ENCODE measurements at places on chromosomes 3 and 15.

DNA sequence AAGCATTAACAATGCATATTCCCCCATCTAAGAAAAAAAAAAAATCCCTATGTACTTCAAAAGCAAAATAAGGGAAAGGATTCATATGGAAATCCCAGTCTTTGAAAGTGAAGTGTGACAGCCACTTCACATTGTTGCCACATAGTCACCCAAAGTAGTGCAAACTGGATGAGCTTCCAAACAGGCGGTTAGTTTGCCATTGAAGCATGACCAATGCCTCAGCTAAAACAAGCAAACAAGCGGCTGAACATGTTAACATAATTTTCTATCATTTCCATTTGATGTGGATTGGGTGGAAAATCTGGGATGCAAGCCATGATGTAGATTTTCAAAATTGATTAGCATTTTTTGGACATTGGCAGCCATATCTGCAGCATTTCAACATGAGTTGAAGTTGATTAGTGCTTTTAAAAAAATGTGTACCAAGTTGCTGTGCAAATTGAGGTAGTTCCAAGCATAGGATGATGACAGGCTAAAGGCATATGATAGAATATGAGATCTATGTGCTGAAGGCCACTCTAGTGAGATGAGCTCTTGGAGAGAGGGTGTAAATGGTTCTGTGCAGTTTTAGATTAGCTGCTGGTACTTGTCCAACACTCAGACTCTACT, 405.2 kb downstream of the NR2F2 start:
- DNase-seq, result no peak

DNA sequence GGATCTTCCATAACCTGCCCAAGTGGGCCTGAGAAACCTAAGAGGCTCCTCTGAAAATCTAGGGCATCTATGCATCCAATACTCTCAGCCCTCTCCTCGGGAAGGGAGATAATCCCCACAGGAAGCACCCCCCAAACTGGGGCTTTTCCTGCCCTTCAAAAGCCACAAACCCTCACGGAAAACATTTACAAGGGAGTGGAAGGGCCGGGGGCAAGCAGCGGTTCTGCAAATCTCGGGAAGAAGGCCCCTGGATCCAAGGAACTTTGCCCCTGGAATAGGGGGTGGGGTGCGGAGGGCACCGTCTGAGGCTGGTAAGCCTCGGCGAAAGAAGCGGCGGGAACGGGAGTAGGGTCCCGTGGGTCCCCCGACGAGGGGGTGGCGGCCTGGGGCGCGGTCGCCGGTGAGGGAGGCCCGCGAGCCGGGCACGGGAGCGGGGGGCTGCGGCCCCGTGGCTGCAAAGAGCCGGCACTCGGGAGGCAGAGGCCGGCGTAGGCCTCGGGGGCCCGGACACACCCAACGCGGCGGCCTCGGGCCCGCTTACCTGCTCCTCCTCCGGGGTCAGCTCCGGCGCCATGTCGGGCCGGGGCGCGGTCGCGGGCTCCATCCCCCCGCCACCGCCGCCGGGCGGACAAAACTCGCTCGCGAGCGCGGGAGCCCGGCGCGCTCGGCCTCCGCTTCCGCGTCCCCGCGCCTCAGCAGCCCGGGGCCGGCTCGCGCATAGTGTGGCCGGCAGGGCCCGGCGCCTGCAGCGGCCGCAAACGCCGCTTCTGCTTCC, 755 bp downstream of the PTPN9 start:
- DNase-seq, result peak; percentile 20

- DNase-seq, result no peak
Measured at GRCh38 chr3:15768421-15769255, 29.1 kb downstream of the ANKRD28 start.

GRCh38 chr3:60514866-60515265, 736.4 kb downstream of the FHIT start:
- no peak for DNase-seq

DNA sequence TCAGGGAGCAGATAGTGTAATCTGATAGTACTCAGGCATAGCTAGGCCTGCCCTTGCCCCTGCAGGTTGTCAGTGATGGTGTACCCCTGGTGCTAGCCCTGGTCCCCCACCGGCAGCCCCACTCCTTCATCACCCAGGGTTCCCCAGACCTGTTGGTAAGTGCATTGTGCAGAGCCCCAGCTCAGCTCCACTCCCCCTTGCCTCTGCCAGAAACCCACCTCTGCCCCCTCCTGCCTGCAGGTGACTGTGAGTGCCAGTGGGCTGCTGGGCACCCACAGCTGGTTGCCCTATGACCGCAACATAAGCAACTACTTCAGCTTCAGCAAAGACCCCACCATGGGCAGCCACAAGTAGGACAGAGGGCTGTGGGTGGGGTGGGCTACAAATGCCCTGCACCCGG, 27.5 kb downstream of the NBEAL2 start:
- peak; percentile 5 for DNase-seq

DNA sequence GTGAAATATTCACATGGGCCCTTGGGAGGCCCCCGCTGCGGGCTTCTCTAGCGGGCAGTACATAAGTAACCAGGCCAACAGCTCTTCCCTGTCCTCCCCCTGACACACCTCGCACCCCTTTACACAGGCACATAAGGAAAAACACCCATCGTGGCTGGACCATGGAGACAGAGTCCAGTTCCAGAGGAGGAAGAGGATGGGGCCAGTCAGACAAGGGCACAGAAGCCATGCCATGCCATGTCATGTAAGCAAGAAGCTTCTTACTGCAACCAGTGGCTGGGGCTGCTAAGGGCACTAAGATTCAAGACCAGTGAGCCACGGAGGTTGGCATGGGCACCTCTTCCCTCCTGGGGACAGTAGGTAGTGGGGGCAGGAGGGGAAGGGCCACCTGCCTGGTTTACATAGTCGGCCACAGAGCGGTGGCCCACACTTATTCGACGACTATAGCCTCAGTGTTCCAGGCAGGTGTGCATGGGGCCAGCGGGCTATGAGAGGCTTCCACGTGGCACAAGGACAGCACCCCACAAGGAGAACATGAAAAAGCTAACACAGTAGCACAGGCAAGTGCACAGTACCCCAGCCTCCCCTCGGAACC, 5.7 kb upstream of the CYP11A1 start:
- DNase-seq, result no peak

GRCh38 chr15:101382544-101382943, 87.5 kb upstream of the SNRPA1 start:
- DNase-seq, result no peak

GRCh38 chr3:40476478-40477470, at the start of gene ZNF619:
Gene ZNF619, plus strand, starts transcription at chr3:40477122. Its CDS starts 858 bp downstream, at chr3:40477980.
- peak; percentile 47 for DNase-seq

- no peak for DNase-seq
Measured at GRCh38 chr3:99760031-99760430, 57.6 kb upstream of the CMSS1 start.

DNA sequence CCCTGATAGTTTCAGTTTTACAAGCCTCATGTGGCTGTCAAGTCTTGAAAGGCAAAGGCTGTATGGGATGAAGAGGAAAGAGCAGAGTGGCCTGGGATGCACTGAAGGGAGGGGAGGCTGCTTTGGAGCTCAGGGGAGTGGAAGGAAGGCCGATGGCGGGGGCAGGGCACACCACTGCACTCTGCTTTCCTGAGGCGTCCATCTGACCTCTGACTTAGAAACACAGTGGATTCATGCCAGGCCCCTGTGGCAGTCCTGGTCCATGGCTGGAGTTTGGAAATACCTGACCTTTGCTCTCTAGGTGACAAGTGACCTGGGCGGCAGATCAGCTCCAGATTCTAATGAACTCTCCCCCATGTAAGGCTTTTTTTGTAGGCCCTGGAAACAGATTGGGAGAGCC, 19.0 kb downstream of the FAH start:
- DNase-seq, result no peak

- DNase-seq, result no peak
Measured at GRCh38 chr15:38367476-38367875, 86.5 kb upstream of the FAM98B start.

DNA sequence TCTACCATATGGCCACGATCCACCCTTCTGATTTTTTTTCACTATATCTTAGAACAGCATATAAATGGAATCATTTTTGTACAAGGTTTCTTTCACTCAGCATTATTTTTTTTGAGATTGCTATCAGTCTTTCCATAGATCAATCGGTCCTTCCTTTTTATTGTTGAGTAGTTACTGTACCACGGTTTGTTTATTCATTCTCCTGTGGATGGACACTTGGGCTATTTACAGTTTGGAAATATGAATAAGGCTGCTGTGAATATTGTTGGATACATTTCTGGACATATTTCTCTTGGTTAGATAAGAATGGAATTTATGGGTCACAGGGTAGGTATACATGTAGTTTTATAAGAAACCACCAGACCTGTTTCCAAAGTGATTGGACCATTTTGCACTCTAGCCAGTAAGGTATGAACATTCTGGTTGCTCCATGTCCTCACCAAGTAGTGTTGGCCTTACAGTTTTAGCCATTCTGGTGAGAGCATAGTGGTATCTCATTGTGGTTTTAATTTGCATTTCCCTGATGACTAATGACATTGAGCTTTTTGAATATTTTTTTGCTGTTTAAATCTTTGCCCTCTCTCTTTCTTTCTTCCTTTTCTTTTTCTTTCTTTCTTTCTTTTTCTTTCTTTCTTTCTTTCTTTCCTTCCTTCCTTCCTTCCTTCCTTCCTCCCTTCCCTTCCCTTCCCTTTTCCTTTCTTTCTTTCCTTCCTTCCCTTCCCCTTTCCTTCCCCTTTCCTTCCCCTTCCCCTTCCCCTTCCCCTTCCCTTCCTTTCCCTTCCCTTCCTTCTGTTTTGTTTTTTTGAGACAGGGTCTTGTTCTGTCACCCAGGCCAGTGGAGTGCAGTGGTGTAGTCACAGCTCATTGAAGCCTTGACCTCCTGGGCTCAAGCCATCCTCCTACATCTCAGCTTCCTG, 49.2 kb downstream of the LRRK1 start:
- DNase-seq, result no peak

- no peak for DNase-seq
Measured at GRCh38 chr15:79562899-79563298, 130.8 kb downstream of the MINAR1 start.

DNA sequence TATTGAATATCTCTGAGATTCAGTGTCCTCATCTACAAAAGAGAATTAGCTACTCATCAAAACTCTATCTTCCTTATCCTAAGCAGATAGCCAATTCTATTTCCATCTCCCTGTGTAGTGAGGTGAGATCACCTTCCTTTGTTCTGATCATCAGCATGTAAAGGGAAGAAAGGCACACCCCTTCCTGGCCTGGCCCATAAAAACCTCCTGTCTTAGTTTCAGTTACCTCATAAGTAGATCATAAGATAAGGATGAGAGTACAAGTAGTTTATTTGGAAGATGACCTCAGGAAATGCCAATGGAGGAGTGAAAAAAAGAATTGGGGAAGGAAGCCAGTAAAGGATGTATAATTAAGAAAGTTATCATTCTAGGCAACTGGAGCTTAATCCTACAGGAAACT, 114.5 kb upstream of the GADL1 start:
- no peak for DNase-seq

GRCh38 chr3:119457246-119457645, 6.2 kb downstream of the TMEM39A start:
- DNase-seq, result no peak

GRCh38 chr15:37133602-37134001, 33.3 kb upstream of the MEIS2 start:
- DNase-seq, result no peak

GRCh38 chr3:85432081-85432480, 473.3 kb downstream of the CADM2 start:
- DNase-seq, result no peak

GRCh38 chr3:9291821-9292410, 42.5 kb upstream of the SRGAP3 start:
- DNase-seq, result no peak

DNA sequence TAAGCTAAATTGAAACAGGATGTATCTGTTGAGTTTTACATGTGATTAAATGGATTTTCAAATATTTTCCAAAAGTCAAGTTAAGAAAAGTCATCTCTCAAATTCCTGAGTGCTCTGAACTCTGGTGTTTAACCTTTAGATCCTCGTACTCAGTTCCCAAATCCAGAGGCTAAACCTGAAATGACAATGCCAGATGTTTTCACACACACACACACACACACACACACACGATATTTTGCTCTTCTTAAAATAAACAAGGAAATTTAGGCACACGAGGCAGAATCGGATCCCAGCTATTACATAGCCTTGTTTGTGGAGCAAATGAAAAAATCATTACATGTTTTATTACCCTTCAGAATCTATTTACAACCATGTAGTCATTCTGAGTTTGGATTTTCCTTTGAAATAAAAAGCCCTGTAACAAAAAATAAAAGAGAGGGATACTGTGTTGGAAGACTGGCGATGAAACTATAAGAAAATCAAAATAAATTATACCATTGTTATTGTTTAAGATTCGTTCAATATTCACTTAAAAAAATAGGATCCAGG, 20.6 kb upstream of the UBE2E1 start:
- no peak for DNase-seq

- no peak for DNase-seq
Measured at GRCh38 chr3:37527361-37527760, 334.3 kb upstream of the CTDSPL start.

GRCh38 chr15:61681676-61682075, 378.6 kb downstream of the VPS13C start:
- DNase-seq, result no peak

- no peak for DNase-seq
Measured at GRCh38 chr15:92033314-92033713, 179.8 kb downstream of the SLCO3A1 start.

All from activated naive CD4-positive, alpha-beta T cell treated with anti-CD3 and anti-CD28 coated beads, Interleukin-2, amount 50 U/mL, for 16 hours (primary cell).